Fibroblast of skin of right biceps (primary cell): ENCODE measurements at places on chromosomes 12 and 14.

DNA sequence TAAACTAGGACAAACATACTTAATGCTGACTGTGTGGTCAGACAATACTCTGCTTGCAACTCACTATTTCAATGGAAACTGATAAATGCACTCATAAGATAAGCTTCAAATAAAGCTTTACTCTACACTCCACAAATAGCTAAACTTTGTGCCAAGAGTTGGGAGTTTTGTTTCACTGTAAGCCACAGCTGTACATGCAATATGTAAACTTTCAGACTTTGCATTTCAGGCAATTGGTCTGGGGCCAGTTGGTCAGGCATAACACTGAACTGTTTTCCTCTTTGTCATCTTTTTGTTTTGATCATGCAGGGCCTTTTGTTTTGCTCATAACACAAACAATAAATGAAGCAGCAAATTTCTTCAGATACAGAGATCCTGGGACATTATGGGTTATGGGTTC lies 426.2 kb downstream of the IPO8 start:
- DNase-seq, result no peak

GRCh38 chr12:68786929-68787328 lies 21.0 kb upstream of the MDM2 start:
- DNase-seq, result no peak

DNA sequence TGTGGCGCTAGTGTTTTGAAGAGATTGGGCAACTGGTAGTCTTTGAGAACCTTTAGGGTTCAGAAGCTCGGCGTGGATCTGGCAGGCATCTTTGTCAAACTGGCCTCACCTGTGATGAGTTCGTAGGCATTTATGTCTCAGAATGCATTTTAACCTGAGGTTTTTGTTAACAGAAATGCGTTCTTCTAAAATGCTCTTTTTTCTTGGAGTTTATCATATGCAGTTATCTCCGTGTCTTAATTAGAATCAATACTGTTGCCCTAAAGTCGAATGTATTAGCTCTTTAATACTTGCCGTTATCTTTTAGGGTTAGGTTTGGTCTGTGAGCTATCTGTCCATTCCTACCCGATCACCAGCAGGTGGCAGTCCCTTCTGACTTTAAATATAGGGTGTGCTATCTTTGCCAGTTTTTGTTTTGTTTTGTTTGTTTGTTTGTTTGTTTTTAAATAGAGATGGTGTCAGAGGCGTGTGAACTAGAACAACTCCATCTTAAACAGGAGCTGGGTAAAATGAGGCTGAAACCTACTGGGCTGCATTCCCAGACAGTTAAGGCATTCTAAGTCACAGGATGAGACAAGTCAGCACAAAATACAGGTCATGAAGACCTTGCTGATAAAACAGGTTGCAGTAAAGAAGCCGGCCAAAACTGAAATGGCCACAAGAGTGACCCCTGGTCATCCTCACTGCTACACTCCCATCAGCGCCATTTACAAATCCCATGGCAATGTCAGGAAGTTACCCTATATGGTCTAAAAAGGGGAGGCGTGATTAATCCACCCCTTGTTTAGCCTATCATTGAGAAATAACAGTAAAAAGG lies 1.4 kb downstream of the ATF1 start:
- peak; percentile 42 for DNase-seq

DNA sequence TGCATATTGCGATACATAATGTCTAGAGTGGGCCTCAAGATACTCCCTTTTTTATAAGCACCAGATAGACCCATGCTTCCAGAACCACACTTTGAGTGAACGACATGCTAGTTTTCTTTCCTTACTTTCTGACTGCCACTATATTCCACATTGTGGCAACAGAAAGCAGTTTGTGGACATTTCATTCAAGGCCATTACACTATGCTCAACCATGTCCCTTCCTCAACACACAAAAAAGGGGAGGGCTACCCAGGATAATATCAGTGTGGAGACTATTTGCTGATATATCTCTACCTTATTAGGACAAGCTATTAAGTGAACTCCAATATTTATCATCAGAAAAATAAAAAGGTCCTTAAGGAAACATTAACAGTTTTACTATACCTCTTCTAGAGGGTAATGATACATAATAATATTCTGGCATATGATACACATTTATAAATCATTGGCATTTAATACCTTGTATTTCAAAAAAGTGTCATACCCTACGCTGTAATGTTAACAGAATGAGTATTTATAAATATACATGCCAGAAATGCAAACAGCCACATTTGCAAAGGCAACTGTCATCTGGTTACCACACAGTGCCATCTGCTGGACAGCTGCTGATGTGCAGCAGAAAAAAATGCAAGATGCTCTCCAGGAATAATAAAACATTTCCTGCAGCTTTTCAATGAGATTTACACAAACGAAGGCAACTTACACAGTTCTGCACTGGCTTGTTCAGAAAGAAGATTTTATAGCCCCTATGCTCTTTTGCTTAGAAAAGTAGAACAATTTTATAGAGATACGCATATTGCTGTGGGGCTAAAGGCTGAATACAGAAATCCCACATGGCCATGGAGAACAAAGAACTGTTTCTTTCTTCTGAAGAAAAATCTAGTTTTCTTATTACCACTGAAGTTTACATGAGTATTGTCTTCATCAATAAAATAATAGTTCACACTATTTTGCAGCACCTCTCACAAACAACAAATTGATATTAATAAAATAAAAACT lies 182.2 kb upstream of the GRIP1 start:
- peak; percentile 49 for DNase-seq

DNA sequence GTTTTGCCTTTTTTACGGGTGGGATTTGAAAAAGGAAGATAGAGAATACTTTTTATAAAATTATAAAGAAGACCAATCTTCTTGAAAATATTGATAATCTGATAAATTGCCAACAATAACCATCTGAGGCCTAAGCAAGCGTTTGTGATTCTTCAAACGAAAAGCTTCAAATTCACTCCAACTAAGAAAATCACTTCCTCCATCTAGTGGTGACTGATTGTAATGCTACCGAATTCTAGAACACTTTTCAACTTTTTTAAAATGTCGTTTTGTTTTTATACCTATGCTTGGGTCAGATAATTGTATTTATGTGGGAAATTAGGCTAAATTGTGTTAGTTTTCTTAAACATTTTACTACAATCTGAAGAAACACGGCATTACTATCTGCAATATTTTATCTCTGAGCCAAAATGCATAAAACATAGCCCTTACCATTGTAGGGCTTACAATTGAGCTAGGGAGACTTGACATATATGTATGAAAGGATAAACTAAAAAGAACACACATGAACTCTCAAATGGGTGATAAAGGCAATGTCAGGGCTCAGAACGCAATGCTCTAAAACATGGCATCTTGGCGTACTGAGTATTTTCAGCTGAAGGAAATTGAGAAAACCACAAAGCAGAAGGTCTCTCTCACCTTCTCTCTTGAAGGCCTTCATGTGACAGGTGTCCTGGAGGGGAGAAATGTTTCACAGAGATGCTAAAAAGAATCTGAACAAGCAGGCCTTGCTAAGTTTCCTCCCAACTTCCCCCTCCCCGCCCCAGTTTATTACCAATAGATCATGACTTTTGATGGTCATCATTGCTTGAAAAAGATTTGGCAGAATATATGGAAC lies 36.8 kb upstream of the G2E3 start:
- peak; percentile 37 for DNase-seq

DNA sequence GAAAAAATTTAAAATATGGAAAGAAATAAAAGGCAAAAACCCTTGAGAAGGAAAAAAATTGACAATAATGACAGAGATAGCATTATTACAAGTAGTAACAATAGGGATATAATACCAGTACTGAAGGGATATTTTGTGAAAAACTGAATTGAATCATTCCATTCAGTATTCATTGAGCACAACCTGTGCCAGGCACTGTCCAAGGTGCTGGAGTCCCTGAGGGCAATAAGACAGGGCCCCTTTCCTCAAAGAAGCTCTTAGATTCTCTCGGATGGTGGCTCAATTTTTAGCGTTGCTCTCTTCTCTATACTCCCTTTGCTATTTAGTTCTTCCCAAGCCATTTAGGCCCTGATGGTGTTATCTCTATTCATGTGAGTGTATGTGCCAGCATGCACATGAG lies 34.3 kb upstream of the GAS2L3 start:
- DNase-seq, result peak; percentile 11

DNA sequence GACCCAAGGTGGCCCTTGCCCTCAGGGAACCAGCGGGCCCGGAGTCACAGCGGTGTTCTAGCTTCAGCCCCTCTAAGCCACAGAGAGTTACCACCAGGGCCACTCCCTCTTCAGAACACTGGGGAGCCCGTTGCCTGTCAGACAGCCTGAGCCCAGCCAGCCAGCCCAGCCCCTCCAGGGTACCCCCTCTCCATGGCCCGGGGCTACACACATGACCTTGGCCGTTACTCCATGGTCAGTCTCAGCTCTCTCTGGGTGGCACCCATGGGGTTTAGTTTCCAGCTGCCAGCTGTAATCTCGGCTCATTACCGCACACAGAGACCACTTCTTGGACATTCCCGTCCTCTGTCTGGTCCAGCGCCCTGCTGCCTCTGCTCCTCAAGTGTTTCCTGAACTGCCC lies 35.0 kb downstream of the PPP2R5C start:
- no peak for DNase-seq

GRCh38 chr12:96177013-96177412 lies 17.2 kb upstream of the ELK3 start:
- DNase-seq, result peak; percentile 78

- peak; percentile 74 for DNase-seq
Observed at GRCh38 chr12:51326698-51327439, 2.9 kb upstream of the BIN2 start.
